Vagina (tissue), 2 donors: ENCODE measurements at places on chromosomes 12 and 14. TPM values are rescaled to one million over a fixed set of nuclear protein-coding genes. Genes with fewer than 3 reads are reported as not detected.

The SIX1 gene
- total RNA-seq: 3.7 TPM

The PARPBP gene
- 3.7 TPM for total RNA-seq

DNA sequence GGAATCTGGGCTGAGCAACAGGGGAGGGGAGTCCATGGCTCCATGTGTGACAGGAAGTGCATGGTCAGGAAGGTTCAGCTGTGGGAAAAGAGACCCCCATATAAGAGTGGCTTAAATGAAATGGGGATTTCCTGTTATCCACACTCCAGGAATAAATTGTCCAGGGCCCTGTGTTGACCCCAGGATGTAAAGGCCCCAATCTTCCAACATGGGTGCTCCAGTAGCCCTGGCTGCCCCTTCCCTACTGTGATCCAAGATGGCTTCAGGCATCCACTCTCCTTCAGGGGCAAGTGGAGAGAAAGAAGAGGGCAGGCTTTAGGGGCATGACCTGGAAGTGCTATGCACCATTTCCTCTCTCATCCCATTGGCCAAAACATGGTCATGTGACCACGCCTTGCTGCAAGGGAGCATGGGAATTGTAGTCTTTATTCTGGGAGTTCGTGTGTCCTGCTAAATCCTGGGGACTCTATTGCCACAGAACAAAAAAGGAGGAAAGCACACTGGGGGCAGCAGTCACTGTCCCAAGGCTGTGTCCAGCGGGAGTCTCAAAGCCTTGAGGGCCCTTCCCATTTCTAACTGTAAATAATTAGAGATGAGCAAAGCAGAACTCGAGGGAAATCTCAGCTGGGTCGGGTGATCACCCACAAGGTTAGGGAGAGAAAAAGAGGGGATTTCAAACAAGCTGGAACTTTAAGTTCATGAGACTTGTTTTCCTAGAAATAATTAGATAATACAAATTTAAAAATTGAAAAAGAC, 289.2 kb downstream of the ADGRD1 start:
- DNase-seq: no peak

The KCNA5 gene
- total RNA-seq: not detected

The LHX5 gene
- not detected for total RNA-seq

GRCh38 chr12:55965941-55966407, at the start of gene PMEL:
TSS of gene PMEL (minus strand) at chr12:55966042. CDS start at chr12:55966011, 31 bp downstream.
- DNase-seq: no peak

DNA sequence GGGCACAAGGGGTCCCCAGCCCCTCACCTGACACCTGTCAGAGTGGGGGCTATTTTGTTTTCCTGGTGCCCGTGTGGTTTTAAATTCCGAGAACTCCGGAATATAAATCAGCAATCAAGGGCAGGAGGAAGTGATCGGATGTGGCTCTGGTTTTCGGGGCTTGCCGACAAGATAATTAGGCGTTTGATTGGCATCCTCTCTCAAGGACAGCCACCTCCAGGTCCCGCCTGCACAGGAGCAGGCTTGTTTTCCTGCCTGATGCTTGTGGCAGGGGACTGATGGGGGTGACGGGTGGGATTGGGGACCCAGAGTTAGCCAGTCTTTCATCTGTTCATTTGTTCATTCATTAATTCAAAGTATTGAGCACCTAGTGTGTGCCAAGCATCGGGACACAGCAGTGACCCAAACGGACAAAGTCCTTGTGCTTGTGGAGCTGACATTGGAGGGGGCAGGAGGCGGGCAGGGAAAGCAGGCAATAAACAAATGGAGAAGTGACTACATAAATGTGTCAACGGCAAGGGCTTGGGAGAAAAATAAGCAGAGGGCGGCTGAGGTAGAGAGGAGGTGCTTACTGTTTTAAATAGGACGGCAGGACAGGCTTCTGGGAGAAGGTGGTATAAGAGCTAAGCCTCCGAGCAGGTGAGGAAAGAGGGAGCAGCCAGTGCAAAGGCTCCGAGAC, 166.5 kb downstream of the PHETA1 start:
- no peak for DNase-seq

DNA sequence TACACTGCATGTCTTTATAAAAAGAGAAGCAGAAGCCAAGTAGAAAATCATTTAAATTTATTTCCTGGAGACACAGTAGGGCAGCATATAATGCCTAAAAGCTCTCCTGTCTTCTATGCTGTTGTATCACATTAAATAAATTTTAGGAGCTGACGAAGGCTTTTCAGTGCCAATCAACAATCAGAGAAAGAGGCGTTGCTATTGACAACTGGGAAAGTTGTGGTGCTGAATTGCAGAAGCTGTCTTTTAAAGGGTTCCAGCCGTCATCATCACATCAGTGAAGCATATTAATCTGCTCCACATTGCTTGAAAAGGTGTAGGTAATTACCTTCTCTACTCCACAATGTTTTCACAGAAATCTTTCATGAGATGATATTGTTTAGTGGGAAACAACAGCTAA, 103.9 kb downstream of the FSCB start:
- no peak for DNase-seq

DNA sequence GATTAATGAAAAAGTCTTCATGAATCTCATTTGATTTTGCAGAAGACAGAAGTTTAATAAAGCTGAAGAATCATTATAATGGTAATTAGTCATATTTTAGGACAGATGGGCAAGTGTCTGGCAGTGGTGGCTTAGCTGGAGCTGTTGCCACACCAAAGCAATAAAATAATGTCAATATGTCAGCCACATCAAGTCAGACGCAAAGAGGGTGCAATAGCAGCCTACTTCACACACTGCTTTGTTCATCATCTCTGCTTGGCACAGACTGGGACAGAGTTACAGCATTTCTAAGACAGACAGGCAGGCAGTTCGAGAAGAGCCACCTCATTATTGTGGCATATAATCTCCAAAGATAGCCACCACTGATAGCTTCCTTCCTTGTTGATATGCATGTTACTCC, 16.9 kb upstream of the KRR1 start:
- DNase-seq: no peak

The FBXO34 gene
- 24.6 TPM for total RNA-seq

The APOLD1 gene
- total RNA-seq: 127 TPM

DNA sequence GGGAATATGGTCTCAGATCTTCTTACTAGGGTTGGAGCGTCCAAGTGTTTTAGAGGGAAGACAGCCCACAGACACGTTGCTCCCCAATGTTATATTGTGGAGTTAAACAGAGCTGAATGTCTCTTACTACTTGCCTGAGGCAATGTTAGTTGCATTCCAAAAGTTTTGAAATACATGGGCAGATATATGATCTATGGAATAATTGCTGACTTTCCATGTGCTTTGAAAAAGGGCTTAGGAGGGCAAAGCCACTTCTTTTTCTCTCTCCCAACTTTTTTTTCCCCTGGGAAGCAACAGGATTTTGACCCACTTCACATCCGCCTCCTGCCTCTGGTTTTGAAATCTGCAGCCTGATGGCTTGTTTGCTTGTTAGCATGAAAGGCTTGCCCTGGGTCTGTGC, 33.7 kb upstream of the PAX9 start:
- no peak for DNase-seq

The TAS2R8 gene
- 0.98 TPM for total RNA-seq

DNA sequence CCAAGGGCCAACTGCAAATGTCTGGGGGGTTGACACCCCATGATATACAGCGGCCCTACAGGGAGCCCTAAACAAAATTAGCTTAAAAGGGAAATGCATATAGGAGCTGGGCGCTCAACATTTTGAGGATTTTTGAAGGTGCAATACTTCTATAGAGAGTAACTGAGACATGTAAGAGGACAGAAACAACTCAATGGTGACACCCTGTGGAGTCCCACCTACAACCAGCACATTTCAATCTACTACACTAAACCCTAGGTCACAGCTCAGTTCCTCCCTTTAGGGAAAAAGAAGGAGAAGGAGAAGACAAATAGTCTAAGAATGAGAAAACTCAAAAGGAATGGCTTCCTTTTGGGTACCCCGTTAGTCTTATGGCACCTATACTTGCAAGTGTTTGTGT, 1010.5 kb upstream of the NOVA1 start:
- no peak for DNase-seq

- peak; percentile 77 for DNase-seq
Observed at GRCh38 chr14:76762411-76763095, 1.3 kb downstream of the VASH1 start.

GRCh38 chr14:30138567-30138966, 210.9 kb upstream of the PRKD1 start:
- DNase-seq: no peak

DNA sequence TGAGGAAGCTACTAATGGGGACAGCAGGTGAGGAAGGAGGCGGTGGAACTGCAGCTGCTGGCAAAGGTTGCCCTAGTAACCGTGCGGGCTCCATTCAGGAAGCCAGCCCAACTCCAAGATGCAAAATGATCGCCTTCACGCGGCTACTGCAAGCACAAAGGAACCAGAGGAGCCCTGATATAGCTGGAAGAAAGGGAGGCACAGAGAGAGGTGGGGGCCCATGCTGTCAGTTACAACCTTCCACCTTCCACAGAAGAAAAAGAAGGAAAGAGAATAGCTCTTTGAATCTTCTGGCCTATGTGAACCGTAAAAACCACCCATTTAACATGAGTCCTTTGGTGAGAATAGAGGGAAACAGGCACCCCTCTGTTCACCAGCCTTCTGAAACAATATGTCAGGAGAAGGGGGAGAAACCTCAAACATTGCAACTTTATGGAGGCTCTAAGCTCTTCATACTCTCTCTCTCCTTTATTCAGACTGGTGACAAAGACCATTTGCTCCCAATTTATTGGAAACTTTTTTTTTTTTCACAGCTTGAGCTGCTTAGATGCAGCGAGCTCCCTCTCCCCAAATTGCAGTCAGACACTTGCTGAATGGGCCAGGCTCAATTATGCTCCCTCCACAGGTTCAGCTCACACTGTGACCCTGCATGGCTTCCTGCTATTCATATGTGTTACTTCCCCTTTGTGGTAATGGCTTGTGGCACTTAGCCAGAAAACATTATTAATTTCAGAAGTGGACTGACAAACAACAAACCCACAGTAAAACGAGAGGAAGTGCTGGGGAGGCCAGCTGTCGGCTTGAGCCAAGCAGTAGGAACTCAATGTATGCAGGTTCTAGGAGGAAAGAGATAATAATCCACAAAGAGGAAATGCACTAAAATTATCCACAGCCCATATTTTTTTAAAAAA, 6.2 kb downstream of the DUSP6 start:
- no peak for DNase-seq

GRCh38 chr12:26918321-26919215, 19.2 kb downstream of the INTS13 start:
- DNase-seq: no peak

GRCh38 chr14:75289840-75290388, 11.3 kb downstream of the FOS start:
- DNase-seq: no peak

- no peak for DNase-seq
Observed at GRCh38 chr12:11893998-11894397, 176.7 kb upstream of the BCL2L14 start.

The BDKRB1 gene
- total RNA-seq: 2.5 TPM

The GDF3 gene
- total RNA-seq: not detected

The SLC7A7 gene
- 7.4 TPM for total RNA-seq

- no peak for DNase-seq
Observed at GRCh38 chr14:101774814-101775213, 13.3 kb downstream of the PPP2R5C start.

DNA sequence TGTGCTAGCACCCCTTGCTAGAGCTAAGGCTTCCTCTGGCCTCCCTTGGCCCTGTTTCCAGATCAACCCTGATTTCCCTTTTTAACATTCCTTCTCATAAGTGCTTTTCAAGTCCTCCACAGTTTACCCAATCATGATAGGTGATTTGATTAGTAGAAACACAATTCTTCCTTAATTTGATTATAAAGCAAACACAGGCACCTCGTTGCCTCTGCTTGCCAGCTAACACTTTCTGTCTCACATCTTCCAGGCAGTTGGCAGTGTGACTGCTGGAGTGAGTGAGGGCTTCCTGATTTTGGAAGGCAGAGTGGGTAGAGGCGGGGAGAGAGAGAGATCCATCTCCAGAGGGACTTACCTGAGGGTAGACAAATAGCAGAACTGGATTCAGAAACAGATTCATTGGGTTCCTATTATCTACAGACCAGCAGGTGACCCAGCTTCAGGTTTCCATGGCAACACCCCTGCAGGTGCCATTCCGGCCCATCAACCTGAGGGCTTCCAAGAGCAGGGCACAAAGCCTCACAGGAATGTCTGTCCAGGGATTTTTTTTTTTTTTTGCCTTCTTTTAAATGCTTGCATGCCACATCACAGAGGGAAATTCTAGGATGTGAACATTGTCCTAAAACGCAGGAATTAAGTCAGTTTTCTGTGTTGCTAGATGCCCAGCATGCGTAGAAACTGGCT, 77.7 kb downstream of the PLXNC1 start:
- DNase-seq: no peak

- no peak for DNase-seq
Observed at GRCh38 chr14:57382283-57382682, 8.1 kb upstream of the NAA30 start.

The TEX22 gene
- total RNA-seq: not detected

The WNT1 gene
- not detected for total RNA-seq

DNA sequence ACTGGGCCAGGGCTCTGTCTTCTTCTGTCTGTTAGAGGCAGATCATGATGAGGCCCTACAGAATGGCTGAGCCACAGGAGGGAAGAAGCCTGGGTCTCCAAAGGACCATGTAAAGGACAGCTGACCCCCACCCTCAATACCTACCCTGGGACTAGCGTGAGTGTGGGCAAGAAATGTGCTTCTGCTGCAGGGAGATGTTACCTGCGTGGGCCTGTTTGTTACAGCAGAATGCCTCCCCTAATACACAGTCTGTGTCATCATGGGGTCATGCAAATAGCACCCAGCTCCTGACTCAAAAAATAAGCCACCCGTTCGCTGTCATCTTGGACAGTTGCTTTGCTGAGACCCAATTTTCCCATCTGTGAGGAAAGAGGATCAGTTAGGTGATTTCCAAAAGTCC, 90.6 kb downstream of the CALM1 start:
- DNase-seq: no peak

GRCh38 chr12:4932576-4932975, 22.9 kb downstream of the KCNA1 start:
- DNase-seq: no peak
